ENCODE measurements at places on chromosomes 3 and 15. TPM values are rescaled to one million over a fixed set of nuclear protein-coding genes. Genes with fewer than 3 reads are reported as not detected.

Gene ADGRG7
- 0.23 TPM for total RNA-seq

Gene TNK2
- 29.0 TPM for total RNA-seq

Gene GOLGA6L7
- not detected for total RNA-seq

Gene CCR8
- not detected for total RNA-seq

Gene MCF2L2
- 0.23 TPM for total RNA-seq

Gene CPN2
- total RNA-seq = 0.56 TPM

DNA sequence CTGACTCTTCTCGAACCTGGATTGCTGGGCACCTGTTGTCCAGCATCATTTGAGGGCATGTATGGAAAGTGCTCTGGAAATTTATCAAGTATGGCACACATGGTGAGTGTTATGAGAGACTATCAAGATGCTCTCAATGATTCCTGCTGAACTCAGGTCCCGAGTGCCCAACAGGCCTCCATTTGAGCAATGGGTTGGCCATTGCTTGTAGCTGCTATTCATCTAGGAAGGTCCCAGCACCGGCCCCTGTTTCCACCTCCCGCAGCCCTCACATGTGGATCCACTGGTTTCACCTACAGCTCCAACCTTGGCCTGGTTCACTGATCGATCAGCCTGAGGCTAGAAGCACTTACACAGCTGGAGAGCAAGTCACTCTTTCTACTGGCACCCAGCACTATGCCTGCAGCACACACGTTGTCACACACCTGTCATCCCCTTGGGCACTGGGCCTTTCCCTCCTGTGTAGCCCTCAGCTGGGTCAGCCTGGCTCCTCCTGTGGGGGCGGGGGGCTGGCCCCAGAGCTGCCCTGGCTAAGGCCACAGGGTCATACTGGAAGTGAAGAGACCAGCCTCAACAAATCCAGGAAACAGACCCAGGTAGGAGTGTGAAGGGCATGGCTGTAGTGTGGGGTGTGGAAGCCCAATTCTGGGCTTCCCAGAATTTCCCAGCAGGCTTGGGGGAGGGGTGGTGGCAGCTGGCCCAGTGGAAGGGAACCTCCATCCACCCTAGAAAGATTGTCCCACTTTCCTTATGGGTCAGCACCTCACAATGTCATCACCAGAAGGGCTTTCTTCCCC lies 41.7 kb upstream of the SMAD3 start:
- no peak for DNase-seq

GRCh38 chr3:159654183-159655134 lies 334.2 kb upstream of the IL12A start:
- peak; percentile 23 for DNase-seq

DNA sequence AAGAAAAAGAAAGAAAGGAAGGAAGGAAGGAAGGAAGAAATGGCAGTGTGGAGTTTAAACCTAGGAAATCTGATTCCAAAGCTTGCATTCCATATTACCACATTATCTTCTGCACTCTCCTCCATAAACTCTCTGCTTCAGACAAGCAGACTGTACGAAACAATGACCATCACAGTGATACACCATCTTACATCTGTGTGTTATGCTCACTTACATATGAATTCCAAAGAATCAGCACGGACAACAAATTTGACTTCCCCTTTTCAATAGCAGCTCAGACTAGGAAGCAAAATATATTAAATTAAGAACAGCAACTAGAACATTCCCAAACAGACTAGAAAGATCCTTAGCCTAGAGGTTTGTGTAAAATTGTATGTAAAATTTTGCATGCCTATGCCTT lies 18.0 kb upstream of the PPM1L start:
- DNase-seq = no peak

DNA sequence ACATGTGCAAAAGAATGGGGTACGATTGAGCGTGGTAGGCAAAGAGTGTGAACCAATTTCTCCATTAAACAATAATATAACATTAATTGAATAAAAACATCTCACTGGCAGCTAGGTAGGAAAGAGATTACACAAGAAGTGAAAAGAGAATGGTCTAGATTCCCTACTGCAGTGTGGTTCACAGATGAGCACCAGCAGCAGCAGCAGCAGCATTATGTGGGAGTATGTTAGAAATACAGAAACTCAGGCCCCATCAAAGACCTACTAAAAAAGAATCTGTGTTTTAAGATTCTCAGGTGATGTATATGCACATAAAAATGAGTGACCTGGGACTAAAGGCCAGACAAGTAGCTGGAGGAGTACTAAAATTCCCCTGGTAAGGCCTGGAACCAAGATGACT lies 118.2 kb downstream of the ADAM10 start:
- no peak for DNase-seq

GRCh38 chr3:40464339-40465110 lies 7.4 kb downstream of the RPL14 start:
- DNase-seq = no peak

DNA sequence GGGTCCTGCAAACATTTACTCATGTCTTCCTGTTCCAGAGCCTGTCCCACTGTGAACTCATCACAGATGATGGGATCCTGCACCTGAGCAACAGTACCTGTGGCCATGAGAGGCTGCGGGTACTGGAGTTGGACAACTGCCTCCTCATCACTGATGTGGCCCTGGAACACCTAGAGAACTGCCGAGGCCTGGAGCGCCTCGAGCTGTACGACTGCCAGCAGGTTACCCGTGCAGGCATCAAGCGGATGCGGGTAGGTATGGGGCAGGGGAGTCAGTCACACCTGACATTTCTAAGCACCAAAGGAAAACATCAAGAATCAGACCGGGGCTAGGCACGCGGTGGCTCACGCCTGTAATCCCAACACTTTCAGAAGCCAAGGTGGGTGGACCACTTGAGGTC lies 56.3 kb downstream of the UBP1 start:
- no peak for DNase-seq

GRCh38 chr3:53592862-53593261 lies 98.5 kb downstream of the CACNA1D start:
- no peak for DNase-seq

DNA sequence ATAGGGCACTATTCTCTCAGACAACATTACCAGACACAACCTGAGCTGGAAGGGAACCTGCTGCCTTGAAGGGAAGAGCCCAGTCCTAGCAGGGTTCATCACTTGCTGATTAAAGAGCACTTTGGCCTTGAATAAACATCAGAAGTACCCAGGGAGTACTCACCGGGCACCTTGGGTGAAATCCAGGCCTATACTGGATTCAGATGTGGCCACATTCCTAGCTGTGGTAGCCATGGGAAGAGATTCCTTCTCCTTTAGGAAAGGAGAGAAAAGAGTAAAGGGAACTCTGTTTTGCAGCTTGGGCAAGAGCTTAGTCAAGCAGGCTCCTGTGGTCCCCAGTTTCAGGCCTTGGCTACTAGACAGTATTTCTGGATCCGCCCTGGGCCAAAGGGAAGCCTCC lies 195.0 kb downstream of the SPATA16 start:
- no peak for DNase-seq

GRCh38 chr3:154050766-154051165 lies 70.4 kb upstream of the ARHGEF26 start:
- DNase-seq = no peak

DNA sequence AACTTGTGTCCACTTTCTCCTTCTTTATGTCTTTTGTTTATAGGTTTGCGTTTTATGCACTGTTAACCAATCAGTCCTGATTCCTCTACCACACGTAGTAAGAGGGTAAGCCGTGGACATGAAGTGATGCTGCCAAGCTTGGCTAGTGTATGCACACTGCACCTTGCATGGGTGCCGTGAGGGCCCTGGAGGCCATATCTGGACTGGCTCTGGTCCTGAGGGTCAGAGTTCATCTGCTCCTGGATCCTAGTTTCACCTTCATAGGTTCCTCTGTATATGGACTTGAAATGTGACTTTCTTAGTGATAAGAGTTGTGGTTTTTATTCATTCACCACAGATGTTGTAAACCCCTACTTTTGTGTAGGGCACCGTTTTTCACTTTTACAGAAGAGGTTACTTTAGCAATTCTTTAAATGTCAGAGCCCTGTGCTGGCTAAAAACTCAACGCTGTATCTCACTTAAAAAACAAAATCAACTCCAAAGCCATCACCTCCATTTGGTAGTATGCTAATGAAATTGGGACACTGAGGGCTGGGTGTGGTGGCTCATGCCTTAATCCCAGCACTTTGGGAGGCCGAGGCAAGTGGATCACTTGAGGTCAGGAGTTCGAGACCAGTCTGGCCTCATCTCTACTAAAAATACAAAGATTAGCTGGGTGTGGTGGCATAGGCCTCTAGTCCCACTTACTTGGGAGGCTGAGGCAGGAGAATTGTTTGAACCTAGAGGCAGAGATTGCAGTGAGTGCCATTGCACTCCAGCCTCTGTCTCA lies 22.9 kb downstream of the SIAH2 start:
- DNase-seq = no peak

DNA sequence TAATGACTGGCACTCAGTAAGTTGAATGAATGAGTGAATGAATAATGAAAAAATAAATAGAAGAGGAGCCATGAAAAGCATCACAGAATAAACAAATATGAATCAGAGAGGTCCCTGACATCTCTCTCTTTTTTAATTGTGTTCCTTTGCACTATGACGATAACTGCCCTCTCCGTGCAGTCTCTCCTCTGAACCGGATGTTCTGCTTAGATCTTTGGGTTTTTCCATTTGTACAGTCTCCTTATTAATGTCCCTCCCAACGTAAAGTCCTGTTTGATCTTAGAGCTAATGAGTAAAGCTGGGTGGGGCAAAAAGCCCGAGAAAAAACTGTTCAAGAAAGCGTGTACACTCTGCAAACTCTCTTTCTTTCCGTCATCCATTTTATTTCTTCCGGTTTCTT lies 28.3 kb upstream of the BHLHE40 start:
- DNase-seq = no peak

DNA sequence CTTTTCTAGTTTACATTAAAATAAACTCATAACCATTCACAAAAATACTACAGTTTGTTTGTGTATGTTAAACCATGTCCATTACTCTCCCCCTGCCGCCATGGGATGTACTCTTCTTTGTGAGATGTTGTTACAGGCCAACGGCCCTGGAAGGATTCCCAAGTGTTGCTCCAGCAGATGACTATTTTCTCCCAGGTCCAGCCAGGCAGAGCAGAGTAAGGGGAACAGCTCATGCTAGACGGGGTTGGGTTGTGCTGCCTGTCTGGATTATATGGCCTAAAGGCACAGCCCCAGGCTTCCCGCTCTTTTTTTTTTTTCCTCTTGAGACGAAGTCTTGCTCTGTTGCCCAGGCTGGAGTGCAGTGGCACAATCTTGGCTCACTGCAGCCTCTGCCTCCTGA lies 24.5 kb upstream of the SLCO2A1 start:
- no peak for DNase-seq

Data from heart left ventricle (tissue), 16 donors.